CD8-positive, alpha-beta T cell (primary cell): ENCODE measurements at places on chromosomes 1 and 21.

- no peak for DNase-seq
Measured at GRCh38 chr1:199020904-199021303, 382.1 kb downstream of the PTPRC start.

GRCh38 chr1:172246521-172247390 is 173.7 kb upstream of the C1orf105 start:
- DNase-seq = no peak

GRCh38 chr1:211843507-211844298 is 13.1 kb upstream of the LPGAT1 start:
- DNase-seq = no peak

- no peak for DNase-seq
Measured at GRCh38 chr1:198778049-198778448, 139.2 kb downstream of the PTPRC start.

DNA sequence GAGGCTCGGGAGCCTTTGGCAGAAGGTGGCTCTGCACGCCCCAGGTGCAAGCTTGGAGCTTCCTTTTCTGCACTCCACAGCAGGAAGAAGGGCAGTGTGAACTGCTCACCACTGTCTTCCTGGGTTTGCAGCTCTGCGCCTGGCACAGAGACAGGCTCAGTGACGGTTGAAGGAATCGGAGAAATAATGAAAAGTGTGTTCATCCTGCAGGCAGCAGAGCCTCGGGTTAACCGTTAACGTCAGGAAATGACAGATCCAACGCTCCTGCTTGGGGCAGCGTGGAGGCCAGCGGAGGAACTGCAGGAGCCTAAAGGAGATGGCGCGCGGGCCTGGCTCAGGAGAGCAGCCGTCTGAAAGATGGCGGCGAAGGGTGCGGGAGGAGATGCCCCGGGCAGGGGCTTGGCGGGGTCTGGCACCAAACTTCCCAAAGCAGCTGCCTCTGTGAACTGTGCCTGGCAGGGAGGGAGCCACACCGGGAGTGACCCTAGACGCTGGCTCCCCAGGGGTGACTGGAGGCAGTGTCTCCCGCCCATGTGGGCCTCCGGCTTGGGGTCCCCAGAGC is 10.9 kb upstream of the SAMD11 start:
- DNase-seq = no peak

DNA sequence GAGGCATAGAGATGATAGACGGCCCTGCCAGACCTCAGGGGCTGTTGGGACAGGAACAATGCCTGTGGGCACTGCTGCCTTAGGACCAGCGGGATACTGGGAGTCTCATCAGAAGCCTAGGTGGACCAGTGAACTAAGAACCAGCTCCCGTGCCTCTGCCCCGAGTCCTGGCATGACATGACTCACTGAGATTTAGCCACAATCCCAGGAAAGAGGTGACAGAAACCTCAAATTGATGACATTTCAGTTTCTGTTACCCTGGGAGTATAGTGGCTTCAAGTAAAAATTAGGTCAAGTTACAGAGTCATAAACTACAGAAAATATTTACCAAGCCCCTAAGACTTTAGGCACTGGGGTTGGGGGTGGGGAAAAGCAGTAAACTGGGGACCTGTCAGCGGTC is 74.6 kb upstream of the GADD45A start:
- DNase-seq = no peak

- no peak for DNase-seq
Measured at GRCh38 chr1:61183471-61184039, 101.2 kb downstream of the NFIA start.

DNA sequence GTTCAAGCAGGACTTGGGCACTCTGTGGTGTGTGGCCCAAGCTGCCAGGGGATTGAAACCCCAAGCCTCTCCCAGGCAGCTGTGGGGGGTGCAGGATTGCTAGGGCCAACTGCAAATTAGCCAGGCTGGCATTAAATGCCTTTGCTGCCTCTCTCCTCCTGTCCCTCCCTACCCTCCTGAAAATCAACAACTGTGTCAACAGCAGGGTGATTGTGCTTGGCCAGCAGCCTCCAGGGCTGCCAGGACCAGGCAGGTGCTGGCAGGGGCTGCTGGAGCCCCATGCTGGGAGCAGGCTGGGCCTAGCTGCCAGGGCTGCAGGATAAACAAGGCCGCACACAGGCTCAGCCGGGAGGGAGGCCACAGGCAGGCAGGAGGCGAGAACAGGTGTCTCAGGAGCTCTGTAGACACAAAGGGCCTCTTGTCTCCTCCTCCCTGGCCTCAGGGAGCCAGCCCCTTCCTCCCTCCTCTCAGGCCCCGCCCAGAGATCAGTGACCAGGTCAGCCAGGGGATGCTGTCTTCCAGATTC is 11.4 kb downstream of the SOX13 start:
- DNase-seq = no peak

GRCh38 chr1:226722240-226722900 is 16.7 kb downstream of the ITPKB start:
- DNase-seq = peak; percentile 17

DNA sequence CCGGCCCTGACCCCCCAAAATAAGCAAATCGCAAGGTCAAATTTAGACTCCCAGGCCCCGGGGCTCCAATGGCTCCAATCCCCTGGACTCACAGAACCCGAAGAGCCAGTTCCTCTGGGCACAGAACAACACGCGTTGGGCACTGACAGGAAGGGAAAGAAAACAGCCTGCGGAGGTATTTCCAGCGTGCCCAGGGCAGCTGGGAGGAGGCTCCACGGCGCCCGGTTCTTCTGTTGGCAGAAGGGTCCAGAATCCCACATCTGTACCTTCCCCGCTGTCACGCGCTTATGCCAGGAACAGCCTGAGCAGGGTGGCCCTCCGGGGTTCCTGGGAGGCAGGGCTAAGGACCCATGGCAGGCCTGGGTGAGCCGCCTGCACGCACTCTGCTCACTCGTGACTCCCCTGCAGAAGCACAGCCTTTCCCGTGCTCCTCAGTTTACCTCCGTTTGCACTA is 85.5 kb downstream of the RIPK4 start:
- DNase-seq = no peak

GRCh38 chr1:182917378-182917777 is 35.6 kb downstream of the SHCBP1L start:
- DNase-seq = no peak

DNA sequence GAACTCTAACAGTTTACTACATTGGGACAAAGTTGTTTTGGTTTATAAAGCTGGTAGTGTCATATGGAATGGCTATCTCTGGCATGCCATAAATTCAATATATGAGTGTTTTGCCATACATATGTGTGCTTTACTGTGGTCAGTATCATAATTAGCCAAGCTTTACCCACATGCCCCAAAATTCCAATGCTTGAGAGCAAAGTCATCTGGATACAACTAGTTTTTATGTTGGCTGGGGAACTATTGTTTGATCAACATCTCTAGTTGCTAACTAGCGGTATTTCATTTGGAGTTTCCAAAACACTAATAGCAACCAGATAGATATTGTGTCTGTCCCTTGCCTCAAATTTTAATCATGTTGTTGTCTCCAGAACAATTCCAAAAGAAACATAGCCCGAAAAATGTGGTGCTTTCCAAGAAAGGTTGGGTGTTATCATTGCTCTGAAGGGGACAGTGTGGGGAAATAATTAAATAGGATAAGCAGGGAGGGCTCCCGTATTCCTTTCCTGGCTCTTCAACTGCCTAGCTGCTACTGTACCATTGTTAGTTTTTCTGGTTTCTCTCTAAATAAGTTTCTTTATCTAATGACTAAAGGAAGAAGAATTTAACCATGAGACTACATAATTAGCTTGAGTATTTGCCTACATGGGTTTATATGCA is 136.1 kb downstream of the TGFB2 start:
- DNase-seq = no peak

DNA sequence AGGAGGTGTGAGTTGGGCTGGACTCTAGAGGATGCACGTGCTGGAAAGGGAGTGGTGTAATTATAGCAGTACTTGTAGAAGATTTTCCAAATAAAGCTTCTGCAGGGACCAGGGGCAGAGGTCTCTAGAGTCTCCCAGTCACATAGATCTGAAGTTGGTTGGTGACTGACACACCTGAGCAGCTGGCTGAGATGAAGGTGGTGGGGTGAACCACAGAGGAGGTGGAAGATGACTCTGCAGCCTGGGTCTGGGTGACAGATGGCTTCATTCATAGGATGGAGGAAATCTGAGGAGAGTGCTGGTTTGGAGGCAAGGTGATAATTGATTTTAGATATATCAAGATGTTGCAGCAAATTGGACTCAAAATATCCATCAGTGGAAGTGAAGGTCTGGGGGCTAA is 178.9 kb upstream of the IVNS1ABP start:
- DNase-seq = no peak

- no peak for DNase-seq
Measured at GRCh38 chr1:226641671-226642231, 93.2 kb downstream of the STUM start.

DNA sequence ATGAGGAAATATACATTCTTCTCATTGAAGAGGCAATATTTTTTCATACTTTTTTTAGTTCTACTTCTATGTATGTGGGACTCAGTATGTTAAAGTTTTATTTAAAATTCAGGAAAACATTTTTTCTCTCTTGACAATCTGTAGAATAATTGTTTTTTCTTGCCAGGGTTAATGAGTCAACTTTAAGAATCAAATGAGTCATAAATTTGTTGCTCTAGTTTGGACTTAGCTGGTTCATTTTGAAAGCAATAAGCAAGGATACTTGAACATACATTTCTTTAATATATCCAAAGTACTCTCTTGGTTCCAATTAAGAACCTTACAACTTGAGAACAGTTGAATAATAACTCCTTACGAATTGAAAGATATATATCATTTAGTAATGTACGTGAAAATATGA is 1145.3 kb upstream of the B3GALT2 start:
- DNase-seq = no peak

DNA sequence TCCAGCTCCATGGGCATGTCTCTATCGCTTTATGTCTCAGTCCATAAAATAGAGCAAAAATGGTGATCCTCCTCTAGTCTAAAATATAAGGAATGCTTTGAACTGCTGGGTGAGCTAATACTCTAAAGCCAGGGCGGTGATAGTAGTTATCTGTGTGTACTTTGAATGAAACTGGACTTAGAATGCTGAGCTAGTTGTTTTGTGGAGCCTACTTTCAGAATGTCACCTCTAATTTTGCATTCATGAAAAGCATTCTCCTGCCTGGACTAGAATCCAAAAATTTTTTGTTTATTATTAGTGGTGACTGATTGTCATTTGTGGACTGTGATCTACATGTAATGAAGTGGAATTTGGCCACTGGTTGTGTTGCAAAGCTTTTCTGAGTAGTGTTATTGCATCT is 241.6 kb upstream of the C1orf105 start:
- DNase-seq = no peak

DNA sequence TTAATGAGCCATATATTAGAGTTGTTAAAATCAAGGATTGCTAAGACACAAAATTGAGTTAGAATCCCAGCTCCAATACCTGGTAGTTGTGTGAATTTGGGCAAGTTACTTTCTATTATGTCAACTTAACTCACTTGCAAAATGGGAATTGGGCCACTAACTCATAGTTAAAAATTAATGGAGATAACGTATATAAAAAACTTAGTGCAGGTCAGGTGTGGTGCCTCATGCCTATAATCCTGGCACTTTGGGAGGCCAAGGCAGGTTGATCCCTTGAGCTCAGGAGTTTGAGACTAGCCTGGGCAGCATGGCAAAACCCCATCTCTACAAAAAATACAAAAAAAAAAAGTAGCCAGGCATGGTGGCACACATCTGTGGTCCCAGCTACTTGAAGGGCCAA is 57.5 kb downstream of the SRSF11 start:
- no peak for DNase-seq

DNA sequence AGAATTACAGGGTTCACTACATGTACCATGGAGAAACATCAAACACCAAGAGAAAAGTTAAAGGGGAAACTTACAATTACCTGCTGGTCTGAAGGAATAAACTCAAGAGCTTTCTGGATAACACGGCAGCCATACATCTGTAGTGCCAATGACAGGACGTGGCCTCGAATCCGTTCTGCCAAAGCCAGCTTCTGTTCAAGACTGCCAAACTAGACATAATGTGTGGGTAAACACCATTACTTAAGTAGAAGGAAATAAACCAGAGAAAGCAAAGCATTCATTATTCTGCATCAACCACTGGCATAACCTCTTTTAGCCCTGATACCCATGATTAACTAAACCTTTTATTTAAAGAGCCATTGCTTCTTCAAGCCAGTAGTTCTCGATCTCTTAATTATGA is 41.5 kb upstream of the SDC3 start:
- no peak for DNase-seq

- no peak for DNase-seq
Measured at GRCh38 chr1:41620365-41621169, 136.1 kb upstream of the EDN2 start.

DNA sequence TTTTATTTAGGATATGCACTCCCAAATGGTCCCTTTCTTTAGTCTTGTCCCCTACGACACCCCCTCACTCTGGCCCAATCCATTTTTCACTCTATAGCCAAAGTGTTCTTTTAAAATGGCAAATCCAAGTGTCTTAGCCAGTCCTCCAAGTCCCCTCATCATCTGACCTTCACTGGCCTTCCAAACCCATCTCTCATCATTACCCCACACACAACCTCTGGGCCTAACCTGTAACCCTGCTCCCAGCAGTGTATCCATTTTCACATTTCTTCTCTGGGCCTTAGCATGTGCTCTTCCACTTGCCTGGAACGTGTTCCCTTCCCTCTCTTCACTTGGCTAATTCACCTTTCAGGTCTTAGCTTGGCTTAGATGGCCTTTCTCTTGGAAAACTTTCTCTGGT is 6.5 kb upstream of the ARL8A start:
- no peak for DNase-seq

DNA sequence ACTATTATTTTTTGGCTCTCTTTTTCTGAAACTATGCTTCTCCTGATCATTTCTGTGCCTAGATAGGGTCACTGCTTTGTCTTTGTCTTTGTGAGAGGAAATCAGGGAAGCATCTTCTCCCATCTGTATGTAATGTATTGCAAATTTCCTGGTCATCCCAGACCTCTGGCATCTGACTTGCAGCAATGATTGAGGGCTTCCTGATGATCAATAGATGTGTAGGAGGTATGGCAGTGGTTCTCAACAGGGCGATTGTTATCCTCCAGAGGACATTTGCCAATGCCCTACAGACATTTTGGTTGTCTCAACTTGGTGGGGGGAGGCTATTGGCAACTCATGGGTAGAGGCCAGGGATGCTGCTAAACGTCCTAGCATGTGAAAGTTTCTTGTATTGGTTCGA is 64.7 kb downstream of the RGL1 start:
- DNase-seq = no peak

DNA sequence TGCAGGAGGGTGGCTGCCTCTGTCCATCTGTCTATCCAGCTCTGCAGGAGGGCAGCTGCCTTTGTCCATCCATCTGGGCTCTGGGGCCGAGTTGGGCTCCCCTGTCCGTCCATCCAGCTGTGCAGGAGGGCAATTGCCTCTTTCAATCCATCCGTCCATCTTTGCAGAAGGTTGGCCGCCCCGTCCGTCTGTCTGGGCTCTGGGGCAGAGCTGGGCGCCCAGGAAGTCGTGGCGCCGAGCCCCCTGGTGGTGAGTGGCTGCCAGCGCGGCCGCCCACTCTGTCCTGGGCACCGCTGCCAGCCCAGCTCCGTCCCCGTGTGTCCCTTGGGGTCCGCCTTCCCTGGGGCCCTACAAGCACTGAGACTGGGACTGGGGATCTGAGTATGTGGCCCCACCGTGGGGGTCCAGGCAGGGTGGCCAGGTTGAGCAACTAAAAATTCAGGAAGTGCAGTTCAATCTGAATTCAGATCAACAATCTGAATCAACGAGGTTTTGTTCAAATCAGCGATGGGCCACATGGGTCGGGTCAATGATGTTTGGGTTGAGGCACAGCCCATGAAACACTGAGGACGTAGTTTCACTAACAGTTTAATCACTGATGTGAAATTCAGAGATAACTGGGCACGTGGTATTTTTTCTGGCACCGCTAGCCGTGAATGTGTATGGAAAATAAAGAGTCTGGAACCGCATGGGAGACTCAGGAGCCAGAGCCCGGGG is 99.1 kb upstream of the ACTRT2 start:
- DNase-seq = peak; percentile 19

- DNase-seq = no peak
Measured at GRCh38 chr1:167496797-167497619, 21.3 kb downstream of the CD247 start.
